ENCODE measurements at places on chromosomes 5 and 9. TPM values are rescaled to one million over a fixed set of nuclear protein-coding genes. Genes with fewer than 3 reads are reported as not detected.

Gene LECT2
- not detected for total RNA-seq

- DNase-seq, result no peak
These were observed 548 bp downstream of the TERT start for GRCh38 chr5:1294206-1294834.

- no peak for DNase-seq
These were observed 211.6 kb downstream of the MAST4 start for GRCh38 chr5:66807743-66808142.

GRCh38 chr5:45277860-45278259, 418.3 kb downstream of the HCN1 start:
- no peak for DNase-seq

DNA sequence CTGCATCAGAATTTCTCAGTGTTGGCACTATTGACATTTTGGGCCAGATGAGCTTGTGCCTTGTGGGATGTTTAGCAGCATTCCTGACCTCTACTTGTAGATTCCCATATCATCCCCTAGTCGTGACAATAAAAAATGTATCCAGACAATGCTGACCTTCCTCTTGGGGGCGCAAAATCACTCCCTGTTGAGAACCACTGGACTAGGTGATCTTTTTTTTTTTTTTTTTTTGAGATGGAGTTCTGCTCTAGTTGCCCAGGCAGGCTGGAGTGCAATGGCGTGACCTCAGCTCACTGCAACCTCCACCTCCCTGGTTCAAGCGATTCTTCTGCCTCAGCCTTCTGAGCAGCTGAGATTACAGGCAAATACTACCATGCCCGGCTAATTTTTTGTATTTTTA, 22.6 kb downstream of the STXBP1 start:
- DNase-seq, result no peak

GRCh38 chr5:66307647-66308241, 163.6 kb downstream of the SREK1 start:
- no peak for DNase-seq

GRCh38 chr5:162052676-162053075, 14.9 kb upstream of the GABRG2 start:
- DNase-seq, result no peak

GRCh38 chr9:125494653-125494915, 212.4 kb downstream of the MAPKAP1 start:
- DNase-seq, result no peak

DNA sequence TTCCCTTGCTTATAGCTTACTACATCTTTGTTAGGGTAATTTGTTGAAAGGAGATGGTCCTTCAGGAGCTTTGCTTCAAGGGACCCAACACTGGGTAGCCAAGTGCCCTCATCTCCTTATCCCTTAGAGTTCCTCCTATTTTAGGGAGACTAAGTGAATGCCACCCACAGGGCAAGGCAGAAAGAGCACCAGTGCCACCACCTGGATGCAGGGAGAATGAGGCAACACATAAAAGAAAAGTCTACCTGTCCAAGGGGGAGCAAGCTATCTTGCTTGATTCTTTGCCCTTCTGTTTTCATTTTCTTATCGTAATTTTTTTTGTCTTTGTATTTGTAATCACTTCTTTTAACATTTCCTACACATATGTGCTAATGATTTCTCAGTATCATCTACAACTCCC, 205.5 kb downstream of the NPR3 start:
- DNase-seq, result no peak

GRCh38 chr5:135391116-135391868, 7.7 kb downstream of the MACROH2A1 start:
- no peak for DNase-seq

DNA sequence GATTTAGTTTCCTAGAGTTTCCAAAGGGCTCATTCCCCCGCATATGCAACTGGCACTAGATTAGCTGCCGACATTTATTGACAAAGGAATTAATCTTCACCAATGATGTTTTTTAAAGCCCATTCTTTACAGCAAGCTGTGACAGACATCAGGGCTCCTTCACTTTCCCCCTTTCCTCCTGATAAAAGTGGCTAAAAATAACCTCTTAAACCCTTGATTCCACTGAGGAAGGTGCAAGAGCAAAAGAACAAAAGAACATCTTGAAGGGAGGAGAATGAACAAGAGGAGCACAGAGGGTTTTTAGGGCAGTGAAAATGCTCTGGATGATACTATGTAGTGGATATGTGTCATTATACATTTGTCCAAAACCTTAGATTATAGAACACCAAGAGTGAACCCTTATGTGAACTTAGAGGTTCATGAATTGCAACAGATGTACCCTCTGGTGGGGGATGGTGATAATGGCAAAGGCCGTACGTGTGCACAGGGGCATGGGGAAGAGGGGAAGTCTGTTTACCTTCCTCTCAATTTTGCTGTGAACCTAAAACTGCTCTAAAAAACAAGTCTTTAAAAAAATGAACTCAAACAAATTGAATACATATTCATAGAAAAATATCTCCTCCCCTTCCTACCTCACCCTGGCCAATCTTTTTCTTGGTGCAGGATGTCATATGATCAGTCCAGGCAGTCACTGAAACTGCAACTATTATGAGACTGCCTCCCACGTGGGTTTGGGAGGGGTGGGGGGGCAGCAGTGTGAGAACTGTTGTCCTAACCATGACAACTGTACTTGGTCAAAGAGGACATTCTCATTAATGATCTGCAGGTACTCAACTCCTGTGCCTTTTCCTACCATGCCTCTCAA, 83.0 kb downstream of the MARCHF3 start:
- DNase-seq, result no peak
